ENCODE measurements at places on chromosomes 12 and 14.

GRCh38 chr12:22361785-22362184 lies 27.3 kb upstream of the ST8SIA1 start:
- DNase-seq: no peak

DNA sequence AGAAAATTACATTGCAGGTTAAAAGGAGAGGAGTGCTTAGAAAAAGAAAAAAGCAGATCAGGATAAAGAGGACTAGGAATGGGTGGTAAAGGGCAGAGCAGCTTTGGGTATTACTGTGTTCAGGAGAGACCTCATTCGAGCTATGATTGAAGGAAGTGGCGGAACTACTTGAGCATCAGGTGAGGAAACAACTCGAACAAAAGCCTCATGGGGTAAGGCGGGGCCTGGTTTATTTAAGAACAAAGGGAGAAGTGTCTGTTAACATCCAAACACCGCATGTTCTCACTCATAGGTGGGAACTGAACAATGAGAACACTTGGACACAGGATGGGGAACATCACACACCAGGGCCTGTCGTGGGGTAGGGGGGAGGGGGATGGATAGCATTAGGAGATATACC lies 444.6 kb upstream of the CCDC196 start:
- peak; percentile 59 for DNase-seq

DNA sequence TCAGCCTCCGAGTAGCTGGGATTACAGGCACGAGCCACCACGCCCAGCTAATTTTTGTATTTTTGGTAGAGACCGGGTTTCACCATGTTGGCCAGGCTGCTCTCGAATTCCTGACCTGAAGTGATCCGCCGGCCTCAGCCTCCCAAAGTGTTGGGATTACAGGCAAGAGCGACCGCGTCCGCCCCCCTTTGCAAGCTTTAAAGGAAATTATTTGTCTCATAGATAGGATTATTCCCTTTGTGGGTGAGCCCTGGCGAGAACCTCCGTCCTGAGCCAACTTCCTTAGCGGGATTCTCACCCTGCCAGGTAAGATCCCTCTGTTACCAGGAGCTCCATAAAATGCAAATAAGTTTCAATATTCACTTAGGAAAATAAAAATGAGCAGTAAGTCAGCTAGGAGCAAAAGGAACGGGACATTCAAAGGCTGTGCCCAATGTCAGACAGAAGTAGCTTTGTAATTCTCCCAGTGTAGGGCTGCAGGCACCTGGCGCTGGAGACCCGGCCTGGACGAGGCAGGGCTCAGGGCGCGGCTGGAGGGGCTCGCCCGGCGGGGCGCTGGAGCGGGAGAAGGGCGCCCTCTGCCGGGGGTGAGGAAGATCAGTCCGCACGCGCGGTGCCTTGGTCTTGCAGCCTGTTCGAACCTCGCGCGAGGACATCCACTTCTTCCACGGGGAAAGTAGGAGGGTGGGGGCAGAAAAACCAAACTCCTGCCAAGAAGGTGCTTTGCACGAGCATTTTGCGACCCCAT lies 47.2 kb upstream of the PLXNC1 start:
- DNase-seq: peak; percentile 81

- DNase-seq: no peak
These were observed 50.0 kb downstream of the GPHB5 start for GRCh38 chr14:63268771-63269170.

DNA sequence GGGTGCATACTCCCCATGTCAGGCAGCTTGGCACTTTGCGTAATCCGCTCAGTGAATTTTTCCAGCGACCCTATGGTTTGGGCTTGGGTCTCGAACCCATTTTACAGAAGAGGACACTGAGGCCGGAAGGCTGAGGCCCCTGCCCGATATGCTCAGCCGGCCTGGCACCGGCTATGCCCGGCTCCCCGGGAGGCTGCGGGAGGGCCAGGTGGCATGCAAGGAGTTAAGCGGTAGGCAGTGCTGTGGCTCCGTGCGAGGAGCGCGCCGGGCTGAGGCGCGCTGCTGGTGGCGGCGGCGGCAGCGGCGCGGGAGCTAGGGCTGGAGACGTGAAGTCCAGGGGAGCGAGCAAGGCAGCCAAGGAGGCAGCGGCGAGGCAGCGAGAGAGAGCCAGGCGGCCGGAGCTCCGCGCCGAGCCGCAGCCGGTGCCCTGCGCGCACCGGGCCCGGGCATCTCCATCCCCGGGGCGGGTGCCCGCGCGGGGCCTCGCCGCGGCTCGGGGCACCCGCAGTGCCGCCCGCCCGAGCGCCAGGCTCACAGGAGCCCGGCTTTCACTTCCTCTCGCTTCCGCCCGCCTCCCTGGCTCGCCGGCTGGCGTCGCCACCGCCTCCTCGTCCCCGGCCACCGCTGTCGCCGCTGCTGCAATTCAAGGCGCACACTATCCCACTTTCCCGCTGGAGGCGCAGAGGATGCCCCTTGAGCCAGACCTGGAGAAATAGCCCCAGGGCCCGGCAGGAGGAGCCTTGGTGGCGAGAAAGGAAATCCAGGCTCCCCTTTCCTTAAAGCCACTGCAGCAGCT lies at the start of gene WSCD2:
Gene WSCD2 (plus strand): TSS at position 272 of the 796 bp plus-strand sequence. CDS start 66,545 bp downstream, outside the sequence.
- peak; percentile 51 for DNase-seq

GRCh38 chr12:30438601-30439041 lies 257.0 kb downstream of the IPO8 start:
- no peak for DNase-seq

- DNase-seq: no peak
These were observed 29.3 kb upstream of the ANKRD9 start for GRCh38 chr14:102538602-102539543.

GRCh38 chr14:27181333-27181732 lies 583.5 kb upstream of the NOVA1 start:
- no peak for DNase-seq

- peak; percentile 43 for DNase-seq
These were observed 169.0 kb upstream of the EEA1 start for GRCh38 chr12:93098077-93098476.

DNA sequence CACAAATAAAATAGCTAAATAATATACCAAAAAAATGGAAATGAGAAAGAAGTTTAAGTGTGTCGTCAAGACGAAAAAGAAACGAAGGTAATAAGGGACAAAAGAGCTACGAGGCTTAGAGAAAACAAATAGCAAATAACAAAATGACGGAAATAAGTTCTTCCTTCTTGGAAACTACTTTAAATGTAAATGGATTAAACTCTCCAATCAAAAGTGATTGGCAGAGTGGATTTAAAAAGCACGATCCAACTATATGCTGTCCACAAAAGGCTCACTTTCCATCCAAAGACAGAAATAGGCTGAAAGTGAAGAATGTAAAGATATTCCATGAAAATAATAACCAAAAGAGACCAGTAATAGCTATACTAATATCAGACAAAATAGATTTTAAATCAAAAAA lies 82.4 kb downstream of the DIO3 start:
- DNase-seq: no peak

- DNase-seq: no peak
These were observed 11.2 kb upstream of the AK7 start for GRCh38 chr14:96380735-96381134.

- no peak for DNase-seq
These were observed 24.1 kb downstream of the ITPK1 start for GRCh38 chr14:93091666-93092065.

DNA sequence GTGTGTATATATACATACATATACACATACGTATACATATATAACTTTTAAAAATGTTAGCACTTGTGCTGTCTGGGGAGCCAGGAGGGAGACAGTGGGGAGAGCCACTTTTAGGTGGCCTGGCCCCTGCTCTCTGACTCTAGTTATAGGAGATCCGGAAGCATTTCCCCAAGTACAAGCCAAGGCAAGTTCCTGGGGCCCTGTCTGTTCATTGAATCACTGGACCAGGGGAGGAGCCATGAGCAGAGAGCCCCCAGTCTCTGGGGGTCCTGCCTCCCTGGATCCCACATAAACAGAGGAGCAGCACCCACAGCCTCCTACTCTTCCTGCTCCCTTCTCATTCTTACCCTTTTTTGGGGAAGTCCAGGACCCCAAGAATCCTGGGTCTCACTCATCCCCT lies 45.4 kb upstream of the TMED10 start:
- DNase-seq: no peak

- no peak for DNase-seq
These were observed 140.5 kb downstream of the FOXN3 start for GRCh38 chr14:89276424-89276975.

- DNase-seq: no peak
These were observed 1600.5 kb upstream of the SEL1L start for GRCh38 chr14:83133981-83134645.

- DNase-seq: no peak
These were observed 19.7 kb upstream of the TDRD9 start for GRCh38 chr14:103908580-103908979.

DNA sequence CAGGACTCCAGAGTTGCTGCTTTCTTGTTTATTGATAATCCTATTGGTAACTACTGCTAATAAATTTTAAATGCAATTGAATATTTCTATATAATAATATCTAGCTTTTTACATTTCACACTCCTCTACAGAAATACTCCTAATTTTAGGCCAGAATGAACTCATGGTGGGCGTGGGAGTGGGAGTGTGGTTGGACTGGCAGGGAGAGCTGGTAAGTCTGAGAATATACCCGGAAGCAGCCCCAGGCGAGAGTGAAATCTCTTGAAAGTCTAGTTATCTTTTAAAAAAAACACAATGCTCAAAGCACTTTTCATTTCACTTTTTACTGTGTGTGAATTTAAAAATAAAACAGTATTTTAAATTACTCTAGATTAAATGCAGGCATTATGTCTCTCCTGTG lies 4.7 kb downstream of the TMEM263 start:
- no peak for DNase-seq

DNA sequence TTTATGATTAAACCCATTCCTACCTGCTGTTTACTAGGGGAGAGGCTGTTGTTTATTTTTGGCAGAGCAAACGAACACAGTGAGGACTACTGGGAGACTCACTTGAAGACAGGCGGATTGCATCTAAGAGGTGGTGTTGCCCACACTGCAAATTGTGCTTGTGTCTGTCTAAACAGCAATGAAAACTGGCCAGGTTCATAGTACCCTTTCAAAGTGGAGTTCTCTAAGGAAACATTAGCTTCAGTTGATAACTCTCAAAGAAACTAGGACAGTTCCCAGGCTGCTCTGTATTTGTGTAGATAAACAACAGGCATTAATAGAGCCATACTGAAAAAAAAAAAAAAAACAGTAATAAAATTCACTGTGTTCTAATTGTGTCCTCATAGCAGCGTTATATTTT lies 466.0 kb upstream of the RGS6 start:
- no peak for DNase-seq

GRCh38 chr14:52327374-52328226 lies 13.5 kb downstream of the PTGER2 start:
- DNase-seq: no peak

GRCh38 chr12:111034083-111034885 lies 113.9 kb upstream of the MYL2 start:
- peak; percentile 25 for DNase-seq

DNA sequence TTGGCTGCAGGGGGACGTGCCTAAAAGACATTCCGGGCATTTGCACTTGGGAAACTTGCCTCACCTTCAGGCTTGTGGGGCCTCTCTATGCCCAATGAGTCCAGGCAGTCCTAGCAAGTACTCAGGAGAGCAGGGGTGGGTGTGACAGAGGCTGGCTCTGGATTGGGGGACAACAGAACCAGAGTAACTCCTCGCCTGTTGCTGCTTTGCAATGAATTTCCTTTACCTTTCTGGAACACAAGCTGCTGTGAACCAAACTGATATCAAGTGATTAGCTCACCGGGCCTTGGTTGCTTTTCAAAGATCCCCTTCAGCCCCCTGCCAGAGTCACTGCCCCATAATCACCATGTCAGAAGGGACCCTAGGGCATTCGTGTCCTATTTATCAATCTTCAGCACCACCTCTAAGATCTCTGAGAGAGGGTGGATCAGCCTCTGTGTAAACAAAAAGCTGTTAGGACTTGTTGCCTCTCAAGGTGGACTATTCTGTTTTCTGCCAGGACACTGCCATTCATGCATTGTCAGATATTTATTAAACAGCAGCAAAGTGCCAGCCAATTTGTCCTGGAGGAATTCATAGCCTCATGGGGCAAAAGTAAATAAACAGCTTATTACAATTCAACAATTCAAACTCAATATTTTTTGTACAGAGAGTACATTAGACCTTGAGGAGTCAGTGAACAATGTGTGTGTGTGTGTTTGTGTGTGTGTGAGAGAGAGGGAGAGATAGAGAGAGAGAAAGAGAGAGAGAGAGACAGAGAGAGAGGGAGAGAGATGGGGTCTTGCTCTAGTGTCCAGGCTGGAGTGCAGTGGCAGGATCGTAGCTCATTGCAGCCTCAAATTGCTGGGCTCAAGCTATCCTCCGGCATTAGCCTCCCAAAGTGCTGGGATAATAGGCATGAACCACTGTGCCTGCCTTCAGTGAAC lies 11.3 kb downstream of the NFATC4 start:
- DNase-seq: no peak

DNA sequence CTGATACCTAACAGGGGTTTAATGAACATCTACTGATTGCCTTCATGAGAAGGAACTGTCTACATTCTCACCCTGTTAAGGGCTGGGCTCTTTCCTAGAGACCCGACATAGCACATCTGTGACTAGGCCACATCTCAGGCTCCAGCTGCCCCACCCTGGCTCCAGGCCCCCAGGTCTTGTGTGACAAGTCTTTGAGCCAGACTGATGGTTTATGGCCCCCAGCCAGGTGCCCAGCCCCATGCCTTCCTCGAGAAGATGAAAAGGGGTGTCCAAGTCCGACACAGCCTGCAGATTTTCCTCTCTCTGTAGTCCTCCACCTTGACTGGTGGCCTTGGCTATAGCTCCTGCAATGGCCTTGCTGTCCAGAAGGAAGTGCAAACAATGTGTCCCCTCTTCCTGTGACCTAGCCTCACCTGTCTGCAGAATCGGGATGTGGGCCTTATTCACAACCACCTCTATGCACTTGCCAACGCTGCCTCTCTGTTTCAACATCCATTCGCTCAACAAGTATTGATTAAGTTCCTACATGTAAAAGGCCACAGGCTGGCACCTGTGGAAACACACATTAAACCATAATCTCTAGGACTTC lies 4.2 kb downstream of the ACTN1 start:
- DNase-seq: no peak

- no peak for DNase-seq
These were observed 35.9 kb upstream of the KCNMB4 start for GRCh38 chr12:70330158-70330557.

DNA sequence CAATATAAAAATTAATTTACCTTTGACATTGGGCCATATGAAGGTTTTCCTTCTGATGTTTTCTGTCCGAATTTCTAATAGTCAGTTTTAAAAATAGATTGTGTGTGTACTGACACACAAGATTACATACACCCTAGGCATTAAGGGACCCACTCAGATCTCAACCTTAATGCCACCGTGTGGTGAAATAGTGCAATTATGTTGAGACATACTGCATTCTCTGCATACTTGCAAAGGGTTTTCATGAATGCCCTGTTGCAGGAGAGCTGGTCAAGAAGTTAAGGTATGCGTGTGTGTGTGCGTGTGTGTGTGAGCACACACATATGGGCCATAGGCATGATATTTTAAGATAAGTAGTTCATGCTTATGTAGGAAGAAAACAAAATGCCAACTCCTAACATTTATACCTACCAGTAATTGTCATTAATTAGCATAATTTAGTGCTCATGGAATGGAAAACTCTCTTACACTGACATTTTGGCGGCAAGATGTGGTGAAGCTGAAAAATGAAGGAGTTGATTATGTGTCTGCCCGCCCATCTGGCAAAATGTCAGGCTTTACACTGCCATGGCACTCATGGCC lies 58.8 kb downstream of the PIK3C2G start:
- peak; percentile 6 for DNase-seq

All from NCI-H748 treated with DMSO at 0.1 percent for 48 hours (cell line).